Urinary bladder (tissue), 4 donors: ENCODE measurements at places on chromosomes 1 and 21. TPM values are rescaled to one million over a fixed set of nuclear protein-coding genes. Genes with fewer than 3 reads are reported as not detected.

- DNase-seq = no peak
Observed at GRCh38 chr1:53409233-53409632, 50.0 kb upstream of the DMRTB1 start.

DNA sequence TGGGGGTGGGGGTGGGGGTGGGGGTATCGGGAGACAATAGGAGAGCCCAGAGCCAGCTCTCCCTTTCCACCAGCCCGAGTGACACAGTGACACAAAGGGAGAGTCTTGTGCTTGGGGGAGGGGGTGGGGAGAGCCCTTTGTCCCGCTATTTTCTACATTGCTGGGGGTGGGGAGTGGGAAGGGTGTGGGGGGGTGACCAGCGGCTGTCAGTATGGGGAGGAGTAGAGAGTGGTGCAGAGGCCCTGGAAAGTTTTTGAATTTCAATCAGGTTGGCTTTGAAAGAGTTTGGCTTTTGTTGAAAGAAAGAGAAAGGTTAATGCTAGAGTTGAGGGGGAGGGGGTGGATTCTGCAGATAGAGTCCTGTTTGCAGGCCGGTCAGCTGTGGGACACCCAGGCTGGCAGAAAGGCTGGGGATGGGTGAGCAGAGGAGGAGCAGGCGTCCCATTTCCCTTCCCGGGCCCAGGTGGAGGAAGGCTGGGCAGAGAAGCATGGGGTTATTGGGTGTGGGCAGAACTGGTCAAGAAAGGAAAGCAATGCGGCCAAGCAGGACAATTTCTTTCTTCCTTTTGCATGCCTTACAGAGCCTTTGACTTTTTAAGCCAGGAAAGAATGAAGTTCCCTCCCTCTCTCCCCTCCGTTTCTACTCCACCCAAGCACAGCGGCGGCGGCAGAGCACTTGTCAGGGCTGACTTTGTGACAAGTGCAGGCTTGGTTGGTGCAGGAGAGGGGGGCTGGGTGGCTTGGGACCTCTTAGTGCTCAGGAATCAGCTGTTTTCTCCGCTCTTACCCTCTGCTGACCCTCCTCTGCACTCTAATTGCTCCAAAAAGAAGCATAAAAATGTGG lies 96.2 kb downstream of the RNF220 start:
- DNase-seq = no peak

The FMO2 gene
- polyA plus RNA-seq = 3.2 TPM

- DNase-seq = no peak
Observed at GRCh38 chr1:99623554-99623953, 22.4 kb upstream of the PALMD start.

DNA sequence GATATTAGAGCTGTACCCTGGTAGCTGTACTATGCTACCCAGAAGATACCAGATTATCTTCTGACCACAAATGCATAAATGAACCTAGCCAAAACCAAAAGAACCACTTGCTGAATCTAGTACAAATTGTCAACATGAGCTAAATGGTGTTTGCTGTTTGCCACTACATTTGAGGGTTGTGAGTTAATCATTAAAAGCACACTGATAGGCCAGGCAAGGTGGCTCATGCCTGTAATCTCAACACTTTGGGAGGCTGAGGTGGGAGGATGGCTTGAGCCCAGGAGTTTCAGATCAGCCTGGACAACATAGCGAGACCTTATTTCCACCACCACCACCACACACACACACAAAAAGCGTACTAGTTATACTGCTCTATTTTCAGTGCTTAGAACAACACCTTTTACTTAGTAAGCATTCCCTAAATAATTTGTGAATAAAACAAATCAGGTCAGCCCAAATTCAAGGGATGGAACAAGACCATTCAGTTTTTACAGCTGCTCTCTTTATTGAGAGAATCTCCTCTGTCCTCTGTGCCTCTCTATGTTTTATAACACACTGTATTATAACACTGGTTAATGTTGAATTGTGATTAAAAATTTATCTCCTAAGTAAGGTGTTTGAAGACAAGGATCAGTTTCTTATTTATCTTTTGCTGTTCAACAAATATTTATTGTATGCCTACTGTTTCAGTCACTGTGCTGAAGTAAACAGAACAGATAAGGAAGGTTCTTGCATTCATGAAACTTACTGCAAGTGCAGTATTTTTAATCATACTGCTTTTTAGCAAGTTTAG lies 44.0 kb downstream of the MAGI3 start:
- no peak for DNase-seq

GRCh38 chr1:147641291-147641690 lies 29.0 kb downstream of the ACP6 start:
- no peak for DNase-seq

- no peak for DNase-seq
Observed at GRCh38 chr1:181486098-181486420, 2.7 kb downstream of the CACNA1E start.

The C1QC gene
- 268 TPM for polyA plus RNA-seq

- DNase-seq = no peak
Observed at GRCh38 chr1:44881011-44881632, 38.1 kb upstream of the PTCH2 start.

The CELA3B gene
- 0.49 TPM for polyA plus RNA-seq

GRCh38 chr21:35291973-35292627 lies 243.0 kb upstream of the RUNX1 start:
- no peak for DNase-seq

The SPRR2D gene
- polyA plus RNA-seq = not detected

GRCh38 chr1:2962061-2962460 lies 59.2 kb upstream of the ACTRT2 start:
- DNase-seq = no peak

DNA sequence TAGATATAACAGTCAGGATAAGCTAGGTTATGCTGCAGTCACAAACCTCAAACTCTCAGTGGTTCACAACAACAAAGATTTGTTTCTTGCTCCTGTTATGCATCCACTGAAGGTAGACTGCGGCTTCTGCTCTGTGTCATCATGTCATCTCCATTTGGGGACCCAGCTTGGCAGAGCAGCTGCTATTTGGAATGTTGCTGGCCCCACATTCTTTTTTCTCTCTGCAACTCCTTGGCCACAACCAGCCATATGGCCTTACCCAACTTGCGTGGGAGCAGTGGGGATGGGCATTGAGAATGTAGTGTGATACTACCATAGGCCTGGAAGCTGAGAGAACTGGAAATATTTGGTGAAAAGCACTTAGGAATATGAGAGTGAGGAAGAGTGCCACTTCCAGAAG lies 26.4 kb downstream of the AGO4 start:
- no peak for DNase-seq

The PGLYRP3 gene
- not detected for polyA plus RNA-seq

The RCSD1 gene
- 19.9 TPM for polyA plus RNA-seq

GRCh38 chr1:207519505-207520399 lies 23.8 kb downstream of the CR1 start:
- no peak for DNase-seq

DNA sequence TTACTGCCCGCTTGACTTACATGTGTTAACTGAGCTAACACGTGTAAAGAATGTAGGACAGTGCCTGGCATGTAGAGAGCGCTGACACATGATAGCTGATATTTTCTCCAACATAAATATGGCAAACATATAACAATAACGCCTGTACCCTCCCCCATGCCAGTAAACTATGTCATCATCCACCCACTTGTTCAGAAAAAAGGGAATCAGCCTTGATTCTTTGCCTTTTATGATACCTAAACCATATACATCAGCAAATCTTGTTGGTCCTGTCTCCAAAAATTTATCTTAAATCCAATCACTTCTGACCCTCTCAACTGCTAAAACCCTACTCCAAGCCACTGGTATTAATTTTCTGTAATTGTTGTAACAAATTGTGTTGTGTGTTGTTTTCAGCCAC lies 1.1 kb upstream of the ZNF692 start:
- DNase-seq = no peak

The DNASE2B gene
- polyA plus RNA-seq = not detected

DNA sequence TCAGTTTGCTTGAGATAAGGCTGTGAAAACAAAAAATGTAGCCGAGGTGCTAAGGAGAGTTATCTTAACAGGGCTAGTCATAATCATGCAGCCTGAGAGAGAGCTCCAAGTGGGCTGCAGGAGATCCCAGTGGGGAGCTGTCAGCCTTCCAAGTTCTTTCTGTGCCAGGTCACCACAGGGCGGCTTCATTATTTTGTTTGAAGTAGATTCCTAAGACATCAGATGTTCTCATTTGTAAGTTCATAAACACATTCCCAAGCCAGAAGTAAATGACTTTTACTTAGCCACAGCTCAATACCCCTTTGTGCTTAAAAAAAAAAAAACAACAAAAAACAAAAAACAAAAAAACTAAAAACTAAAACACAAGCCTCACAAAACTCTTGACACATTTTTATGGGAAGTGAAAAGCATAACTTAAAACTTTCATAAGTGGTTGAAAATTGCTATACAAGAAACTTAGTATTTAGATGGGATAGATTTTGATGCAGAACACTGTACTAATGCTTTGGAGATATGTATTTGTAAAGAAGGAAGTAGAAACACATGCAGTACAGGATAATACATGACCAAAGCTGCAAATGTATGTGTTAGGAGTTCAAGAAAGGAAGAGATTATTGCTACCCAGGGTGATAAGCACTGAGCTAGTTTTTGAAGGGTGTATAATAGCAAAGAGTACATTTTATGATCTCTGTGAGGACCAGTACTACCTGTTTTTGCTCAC lies 8.6 kb downstream of the CDC14A start:
- DNase-seq = no peak

The RWDD3 gene
- polyA plus RNA-seq = 19.0 TPM

- DNase-seq = no peak
Observed at GRCh38 chr1:45410850-45411509, 70.7 kb upstream of the MUTYH start.

DNA sequence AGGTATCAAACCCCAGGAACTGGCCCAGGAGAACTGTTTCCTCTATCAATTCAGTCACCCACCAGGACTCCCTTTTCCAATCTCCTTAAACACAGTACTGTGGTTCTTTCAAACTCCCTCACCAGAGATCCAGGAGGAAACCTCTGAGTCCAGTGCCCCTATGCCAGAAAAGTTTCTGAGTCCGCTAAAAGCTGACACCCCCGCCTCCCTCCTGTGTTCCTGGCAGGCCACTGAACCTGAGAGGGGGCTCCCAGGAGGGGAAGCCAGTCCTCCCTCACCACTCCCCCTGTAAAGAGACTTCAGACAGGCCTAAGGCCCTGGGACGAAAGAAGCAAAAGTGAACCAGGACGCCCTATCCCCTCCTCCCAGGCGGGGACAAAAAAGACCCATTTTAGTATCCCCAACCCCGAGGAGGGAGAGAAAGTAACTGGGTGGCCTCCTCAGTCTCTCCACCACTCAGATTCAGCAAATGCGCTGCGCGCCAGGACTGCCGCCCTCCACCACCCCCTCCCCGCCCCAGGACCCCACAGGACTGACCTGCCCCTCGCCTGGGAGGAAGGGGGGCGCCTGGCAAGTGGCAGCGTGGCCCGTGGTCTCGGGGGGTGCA lies 624 bp downstream of the SLC41A1 start:
- DNase-seq = no peak

The HTR1D gene
- polyA plus RNA-seq = 0.05 TPM

DNA sequence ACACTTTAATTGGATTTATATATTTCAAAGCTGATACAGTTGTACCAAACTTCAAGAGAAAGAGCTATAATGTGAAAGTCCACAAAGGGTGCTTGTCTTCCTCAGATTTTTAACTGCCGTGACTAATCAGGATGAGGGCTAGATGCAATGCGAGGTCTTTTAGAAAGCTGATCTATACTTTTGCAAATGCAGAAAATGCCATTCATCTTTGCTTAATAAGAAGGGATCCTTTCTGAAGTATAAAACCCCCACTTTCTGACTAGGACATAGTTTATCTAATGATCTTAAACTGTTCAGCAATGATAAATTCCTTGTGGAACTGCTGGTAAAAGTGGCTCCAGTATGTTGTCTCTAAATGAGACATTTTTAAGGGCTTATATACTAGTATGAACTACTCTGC lies 102.7 kb upstream of the NGF start:
- DNase-seq = no peak

- DNase-seq = no peak
Observed at GRCh38 chr1:41390166-41390565, 28.9 kb downstream of the FOXO6 start.

DNA sequence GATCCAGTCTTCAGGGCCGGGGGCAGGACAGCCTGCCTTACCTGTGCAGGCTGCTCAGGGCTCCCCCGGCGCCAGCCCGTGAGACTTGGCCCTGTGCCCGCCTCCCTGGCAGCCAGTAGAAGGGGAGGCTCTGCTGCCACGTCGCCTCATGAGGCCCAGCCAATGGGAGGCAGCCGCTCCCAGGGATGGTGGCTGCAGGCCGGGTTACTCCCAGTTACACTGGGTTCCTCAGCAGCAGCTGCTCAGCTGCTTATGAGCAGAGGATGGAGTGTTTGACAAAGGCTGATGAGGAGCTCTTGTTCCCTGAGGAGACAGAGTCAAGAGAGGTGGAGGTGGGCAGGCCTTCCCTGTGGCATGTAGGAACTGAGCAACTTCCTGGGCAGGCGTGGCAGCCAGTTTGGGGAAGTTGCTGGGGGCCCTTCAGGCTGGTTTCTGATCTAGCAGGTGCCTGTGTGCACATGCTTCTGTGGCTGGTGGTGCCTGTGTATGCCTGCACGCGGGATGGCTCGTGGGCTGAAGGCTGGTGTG lies 5.5 kb downstream of the MFSD2A start:
- DNase-seq = no peak

GRCh38 chr1:233938476-233938875 lies 34.0 kb downstream of the SLC35F3 start:
- DNase-seq = no peak

The CASQ2 gene
- 111 TPM for polyA plus RNA-seq

DNA sequence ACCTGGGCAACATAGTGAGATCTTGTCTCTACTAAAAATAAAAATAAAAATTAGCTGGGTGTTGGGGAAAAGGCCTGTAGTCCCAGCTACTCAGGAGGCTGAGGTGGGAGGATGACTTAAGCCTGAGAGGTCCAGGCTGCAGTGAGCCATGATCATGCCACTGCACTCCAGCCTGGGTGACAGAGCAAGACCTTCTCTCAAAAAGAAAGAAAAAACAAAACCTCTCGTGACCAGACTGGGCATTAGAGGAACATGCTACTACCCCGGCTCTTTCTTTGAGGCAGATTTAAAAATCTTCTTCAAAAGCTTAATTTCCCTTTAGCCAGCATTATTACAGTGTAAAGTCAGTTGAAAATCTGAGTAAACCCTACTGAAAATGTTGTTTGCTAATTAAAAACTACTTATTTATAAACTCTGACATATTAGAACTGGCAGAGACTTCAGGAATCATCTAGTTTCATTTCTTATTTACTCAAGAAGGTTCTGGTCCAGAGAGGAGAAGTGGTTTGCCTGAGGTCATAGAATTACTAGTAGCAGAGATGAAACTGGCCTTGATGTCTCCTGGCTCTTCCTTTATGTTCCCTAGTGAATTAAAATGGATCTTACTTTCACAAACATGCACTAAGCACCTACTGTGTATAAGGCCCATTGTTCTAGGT lies 11.6 kb upstream of the ELAVL4 start:
- no peak for DNase-seq

GRCh38 chr1:47795102-47795501 lies 202.1 kb downstream of the TRABD2B start:
- DNase-seq = no peak

DNA sequence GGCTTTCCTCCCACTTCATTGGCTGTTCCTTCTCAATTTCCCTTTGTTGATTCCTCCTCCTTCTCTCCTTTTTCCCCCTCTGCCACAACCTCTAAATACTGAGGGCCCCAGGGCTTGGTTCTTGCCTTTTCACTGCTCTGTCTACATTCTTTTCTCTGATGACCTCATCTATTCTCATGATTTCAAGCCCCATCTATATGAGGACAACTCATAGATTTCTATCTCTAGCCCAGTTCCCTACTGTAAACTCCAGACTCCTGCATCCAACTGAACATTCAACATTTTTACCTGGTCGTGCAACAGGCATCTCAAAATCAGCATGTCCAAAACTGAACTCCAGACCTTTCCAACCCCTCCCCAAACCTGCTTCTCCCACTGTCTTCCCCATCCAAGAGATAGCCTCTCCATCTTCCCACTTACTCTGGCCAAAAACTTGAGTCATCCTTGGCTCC lies 11.5 kb upstream of the SLC9A1 start:
- DNase-seq = no peak

The CRYZL1 gene
- polyA plus RNA-seq = 29.7 TPM
